ENCODE measurements at places on chromosomes 6 and 20.

- no peak for DNase-seq
These were observed 12.8 kb upstream of the BICRAL start for GRCh38 chr6:42769051-42769450.

- no peak for DNase-seq
These were observed 247.2 kb downstream of the LAMA2 start for GRCh38 chr6:129130106-129130505.

DNA sequence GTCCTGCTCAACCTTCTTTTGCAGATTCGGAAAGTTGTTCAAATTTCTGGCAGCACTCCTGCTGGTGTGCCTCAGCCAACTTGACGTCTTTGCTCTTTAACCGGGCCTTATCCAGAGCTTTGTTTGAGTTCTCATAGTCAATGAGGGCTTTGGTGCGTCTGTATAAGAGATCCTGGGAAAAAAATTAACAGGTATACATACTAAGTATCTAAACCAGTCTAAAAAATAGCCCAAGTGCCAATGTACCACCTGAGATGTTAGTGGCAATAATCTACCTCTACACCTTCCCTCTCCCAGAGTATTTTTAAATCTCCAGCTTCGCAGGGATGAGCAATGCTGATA lies 21.1 kb downstream of the SNX5 start:
- no peak for DNase-seq

DNA sequence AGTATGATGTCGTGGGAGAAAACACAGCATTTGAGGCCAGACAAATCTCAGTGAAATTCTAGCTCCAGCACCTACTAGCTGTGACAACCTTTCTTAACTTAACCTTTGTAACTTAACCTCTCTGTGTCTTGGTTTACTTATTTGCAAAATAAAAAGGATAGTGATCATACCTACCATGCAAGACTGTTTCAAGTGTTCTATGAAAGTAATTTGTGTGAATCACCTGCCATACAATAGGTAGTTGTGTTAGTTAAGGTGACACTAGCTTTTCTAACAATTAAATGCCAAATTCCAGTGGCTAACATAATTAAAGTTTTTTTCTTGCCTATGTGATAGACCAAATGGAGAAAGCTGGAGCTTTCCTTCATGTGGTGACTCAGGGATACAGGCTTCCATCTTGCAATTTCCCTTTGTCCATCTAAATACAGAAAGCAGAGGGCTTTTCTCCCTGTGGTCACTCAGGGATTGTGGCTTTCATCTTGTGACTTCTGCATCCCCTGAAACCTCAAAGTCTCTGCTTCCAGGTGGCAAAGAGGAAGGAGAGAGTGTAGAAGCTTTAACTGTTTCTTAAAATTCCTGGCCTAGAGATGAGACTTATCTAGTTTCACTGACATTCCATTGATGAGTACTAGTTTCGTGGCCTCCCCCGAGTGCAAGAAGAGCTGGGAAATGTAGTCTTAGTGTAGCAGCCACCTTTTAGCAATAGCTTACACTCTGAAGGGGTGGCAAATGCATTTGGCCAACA lies 311.4 kb downstream of the CLIC5 start:
- no peak for DNase-seq

DNA sequence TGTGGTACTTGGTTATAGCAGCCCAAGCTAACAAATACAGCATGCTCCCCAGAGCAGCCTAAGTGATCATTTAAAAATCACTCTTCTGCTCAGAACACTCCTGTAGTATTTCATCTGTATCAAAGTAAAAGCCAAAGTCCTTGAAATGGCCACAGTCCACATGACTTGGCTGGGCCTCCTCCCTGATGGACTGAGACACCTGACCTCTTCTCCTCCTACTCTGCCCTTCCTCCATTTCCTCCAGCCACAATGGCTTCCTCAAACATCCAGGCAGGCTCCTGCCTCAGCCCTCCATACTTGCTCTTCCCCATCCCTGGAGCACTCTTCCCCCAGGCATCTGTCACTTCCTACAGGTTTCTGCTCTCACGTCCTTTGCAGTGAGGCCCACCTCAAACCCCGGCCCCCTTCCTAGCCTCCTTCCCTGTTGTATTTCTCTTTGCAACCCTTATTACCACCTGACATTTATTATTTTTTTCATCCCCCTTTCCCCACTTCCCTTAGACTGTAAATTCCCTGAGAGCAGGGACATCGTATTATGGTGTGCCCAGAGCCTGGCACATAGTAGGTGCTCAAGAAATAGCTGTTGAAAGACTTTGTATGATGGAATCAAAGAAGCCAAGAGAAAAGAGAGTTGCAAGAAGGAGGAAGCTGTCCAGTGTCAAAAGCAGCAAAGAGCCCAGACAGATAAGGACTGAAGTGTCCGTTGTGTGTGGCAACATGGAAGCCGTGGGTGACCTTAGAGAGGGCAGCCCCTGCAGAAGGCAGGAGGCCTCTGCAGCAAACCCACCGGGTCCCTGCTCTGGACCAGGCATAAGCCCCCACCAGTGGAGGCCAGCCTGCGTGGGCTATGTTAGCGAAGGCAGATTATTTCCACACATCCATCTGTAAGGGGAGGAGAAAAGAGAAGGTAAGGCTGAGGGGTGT lies 87.5 kb downstream of the TRERF1 start:
- DNase-seq = no peak
